Right kidney (tissue), 9 donors: ENCODE measurements at places on chromosomes 12 and 14.
A peak's percentile ranks its signal among the peaks of the same experiment; 100 is the strongest.

GRCh38 chr14:104873380-104874055, 8.4 kb downstream of the CEP170B start:
- no peak for DNase-seq

DNA sequence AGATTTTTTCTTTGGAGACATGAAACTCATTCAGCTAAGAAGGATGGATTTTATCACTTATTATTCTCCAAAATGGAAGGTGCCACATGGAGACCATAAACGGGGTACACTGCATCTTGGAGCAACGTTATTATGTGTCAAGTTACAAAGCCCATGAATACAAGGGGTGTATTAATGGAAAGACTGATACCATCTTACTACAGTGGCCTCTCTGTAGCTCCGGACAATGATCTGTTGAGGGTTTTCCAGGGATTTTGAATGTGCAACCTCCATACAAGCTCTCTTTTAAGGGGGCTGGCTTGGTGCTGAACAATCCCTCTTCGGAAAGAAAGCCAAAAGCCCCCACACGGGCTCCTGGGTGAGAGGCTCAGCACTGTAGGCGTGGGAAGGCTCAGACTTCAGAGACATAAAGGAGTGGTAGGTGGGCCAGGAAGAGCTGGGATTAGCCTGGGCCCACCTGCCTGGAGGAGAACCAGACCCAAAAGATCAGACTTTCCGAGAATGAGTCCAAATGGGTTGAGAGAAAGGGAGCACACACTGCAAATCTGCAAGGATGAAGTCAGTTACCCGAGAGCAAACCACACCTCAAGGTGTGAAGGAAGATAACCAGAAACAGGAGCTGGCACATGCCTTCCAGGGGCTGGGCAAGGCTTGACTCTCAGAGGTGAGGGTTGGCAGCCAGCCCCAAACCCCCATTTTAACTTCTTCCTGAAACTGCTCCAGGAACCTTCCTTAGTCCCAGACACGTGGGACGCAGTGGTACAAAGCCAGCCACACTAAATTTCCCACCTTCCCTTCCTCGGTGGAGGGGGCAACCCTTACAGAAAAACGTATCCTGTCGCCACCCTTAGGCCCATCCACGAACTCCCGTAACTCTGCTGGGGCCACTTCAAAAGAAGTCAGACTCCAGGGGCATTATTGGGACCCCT, 1.5 kb downstream of the VPS37B start:
- no peak for DNase-seq

DNA sequence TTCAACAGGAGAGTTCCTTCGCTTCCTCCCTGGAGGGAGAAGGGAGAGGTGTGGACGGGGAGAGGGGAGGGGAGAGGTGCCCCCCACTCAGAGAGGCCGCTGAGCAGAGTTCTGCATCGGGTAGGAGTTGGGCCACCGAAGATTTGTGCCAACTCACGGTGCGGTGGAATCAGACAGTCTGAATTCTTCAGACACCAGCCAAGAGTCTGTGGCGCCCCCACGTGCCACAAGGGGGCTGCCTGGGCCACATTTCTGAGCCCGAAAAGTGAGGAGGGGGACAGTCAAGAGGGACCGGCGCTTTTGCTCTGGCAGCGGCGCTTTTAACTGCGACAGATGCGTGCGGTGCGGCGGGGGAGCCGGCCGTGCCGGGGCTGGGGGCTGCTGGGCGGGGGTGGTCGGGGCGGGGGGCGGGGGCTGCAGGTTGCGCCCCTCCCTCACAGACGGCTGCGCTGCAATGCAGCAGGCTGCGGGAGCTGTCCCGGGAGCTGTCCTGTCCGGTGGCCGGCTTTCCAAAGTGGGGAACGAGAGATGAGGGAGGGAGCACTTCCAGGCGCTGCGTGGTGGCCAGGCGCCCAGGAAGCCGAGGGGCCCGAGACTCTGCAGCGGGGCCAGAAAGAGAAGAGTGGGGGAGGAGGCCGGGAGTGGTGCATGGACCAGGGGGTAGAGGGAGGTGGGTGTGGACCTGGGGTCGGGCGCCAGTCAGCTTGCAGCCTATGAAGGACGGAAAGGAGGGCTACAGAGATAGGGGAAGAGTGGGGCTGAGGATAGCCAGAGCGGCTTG, 975 bp upstream of the RTL1 start:
- peak; percentile 31 for DNase-seq

DNA sequence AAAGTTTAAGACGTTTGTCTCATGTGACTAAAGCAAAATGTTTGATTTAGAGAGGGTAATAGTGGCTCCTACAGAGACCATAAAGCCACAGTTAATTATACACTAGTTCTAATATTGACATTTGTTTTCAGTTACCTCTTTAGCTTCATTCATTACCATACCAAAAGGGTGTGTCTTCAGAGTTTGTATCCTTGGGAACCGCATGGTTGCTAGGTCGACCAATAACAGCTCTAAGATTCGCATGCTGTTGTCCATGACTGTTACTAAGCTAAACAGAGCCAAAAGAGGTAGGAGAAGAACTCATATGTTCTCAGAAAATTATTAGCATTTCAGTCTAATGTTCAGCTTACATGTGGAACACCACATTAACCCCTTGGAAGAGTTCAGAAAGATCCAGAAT, 36.2 kb upstream of the ETNK1 start:
- no peak for DNase-seq

DNA sequence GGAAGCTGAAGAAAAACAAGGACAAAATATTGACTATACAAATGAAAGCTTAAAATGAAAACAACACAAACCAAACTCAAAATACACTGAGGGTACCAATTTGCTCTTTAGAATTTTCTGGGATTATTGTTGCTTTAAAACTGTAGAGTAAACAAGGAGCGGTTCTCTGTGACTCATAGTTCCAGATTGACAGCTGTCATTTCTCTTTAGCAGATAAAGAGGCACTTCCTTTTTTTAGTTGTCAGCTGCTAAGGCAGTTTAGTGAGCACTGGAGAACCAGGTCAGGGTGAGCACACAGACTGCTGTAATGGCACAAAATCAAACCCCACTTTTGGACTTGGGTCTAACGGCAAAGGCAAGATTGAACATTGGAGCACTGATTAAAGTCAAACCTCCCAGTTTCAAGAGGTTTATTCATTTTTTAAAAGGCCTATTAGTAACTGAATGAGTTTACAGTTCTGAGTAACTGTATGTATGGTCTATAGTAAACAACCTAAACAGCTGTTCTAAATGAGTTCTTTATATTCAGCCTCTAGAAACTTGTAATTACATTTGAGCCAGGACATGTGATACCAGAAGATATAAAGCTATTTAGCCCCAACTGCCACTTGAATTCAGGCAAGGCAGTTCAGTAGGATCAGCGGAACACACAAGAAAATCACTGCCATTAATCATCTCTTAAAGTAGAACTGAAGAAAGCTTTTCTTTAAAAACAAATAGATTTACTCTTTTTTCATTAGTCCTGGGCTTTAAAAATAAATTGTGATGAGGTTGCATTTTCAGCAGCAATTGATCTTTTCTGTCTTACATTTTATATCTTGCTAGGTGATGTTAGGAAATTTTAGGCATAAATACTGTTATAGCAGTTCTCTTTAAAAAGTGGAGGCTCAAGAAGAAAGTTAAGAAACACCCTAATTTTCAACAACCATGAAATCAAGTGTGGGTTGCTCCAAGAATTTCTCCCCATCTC, 71.7 kb upstream of the PRICKLE1 start:
- DNase-seq = no peak

- no peak for DNase-seq
These were observed 137.5 kb upstream of the KRAS start for GRCh38 chr12:25388183-25388582.

GRCh38 chr12:54220092-54220557, 31.3 kb upstream of the SMUG1 start:
- DNase-seq = peak; percentile 67

- peak; percentile 79 for DNase-seq
These were observed 12.9 kb upstream of the MCRS1 start for GRCh38 chr12:49580572-49581535.

GRCh38 chr14:100290607-100291304, 15.5 kb downstream of the SLC25A29 start:
- no peak for DNase-seq

DNA sequence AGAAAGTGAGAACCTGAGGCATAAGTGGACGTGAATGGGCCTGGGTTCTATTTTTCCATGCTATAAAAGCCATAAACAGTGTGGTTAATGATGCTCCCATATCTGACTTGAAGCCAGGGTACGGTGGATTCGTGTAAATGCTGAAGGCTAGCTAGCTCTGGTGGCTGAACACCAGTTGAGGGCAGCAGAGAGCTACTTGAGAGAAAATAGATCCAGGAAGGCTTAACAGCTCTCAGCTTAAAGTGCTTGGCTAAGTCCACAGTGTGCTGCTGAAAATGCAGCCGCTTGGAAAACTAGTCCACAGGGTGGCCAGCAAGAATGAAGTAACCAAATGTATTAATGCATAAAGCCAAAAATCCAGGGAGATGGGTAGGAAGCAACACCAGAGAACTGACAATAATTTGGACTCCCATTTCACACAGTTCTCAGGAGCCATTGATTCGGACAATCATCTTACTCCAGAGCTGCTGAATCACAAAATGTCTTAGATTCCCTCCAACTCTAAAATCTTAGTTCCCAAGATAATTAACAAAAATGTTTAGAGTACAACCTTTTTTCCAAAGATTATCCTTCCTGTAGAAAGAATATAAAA, 15.0 kb upstream of the FOXG1 start:
- DNase-seq = no peak

DNA sequence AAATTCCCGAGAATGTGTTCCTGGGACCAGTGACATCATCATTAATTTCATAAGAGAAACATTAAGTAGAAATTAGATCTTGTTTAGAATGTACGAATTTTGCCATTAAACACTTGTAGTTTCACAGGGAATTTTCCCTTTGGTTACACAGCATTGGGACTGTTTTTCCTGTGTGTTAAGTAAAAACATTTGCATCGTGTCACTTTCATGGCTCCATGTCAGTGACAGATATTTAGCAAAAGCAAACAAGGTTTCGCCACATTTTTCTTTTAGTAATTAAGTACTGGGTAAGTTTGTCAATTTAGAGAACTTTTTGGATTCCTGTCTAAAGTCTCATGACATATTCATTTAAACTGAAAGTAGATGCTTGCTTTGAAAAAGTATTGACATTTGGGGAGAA, 45.5 kb upstream of the OVCH1 start:
- no peak for DNase-seq

GRCh38 chr12:6358881-6359280, 16.5 kb downstream of the SCNN1A start:
- DNase-seq = no peak

DNA sequence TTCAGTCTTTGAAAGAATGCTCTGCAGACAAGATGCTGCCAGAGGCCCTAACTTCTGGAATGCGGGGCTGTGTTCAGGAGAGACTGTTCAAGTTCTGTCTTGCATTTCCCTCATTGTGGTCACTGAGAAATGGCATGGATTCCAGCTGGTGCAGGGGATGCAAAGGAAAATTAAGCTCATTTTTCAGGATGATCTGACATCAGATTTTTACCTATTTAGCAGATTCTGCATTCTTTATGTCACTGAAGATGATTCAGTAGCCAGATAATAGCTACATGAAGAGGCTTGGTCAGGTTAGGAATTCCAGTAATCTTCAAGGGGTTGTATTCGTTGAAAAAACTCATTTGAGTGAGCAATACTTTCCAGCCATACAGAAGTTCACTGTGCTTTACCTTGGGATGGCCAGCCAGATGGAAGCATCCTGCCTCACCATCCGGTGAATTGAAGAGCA, 16.1 kb upstream of the MFAP5 start:
- DNase-seq = no peak
